ENCODE measurements at places on chromosomes 2 and 18. TPM values are rescaled to one million over a fixed set of nuclear protein-coding genes. Genes with fewer than 3 reads are reported as not detected.

Gene G6PC2
- not detected for total RNA-seq

DNA sequence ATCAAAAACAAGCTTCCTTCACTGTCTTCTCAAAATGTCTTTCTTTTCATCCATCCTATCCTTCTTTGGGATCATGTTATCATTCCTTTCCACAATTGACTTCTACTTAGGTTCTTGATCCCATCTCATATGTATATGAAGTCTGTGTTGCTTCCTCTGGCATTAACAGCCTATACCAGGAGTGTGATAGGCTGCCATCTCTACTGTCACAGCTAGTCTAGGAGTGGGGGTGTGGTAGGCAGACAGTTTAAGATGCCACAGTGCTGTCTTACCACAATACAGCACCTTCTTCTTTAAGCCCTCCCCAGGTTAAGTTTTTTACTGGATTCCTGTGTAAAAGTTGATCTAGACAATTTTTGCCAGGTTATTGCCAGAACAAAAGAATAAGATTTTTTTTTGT lies 3.7 kb upstream of the HTR2B start:
- no peaks in the 10 kb centered on the region for H3K36me3 ChIP-seq
- H3K4me3 ChIP-seq = no peak overlapping the region
- peaks cover 80% of the 10 kb centered on the region for H3K4me1 ChIP-seq
- no peaks in the 10 kb centered on the region for H3K27me3 ChIP-seq
- peak overlapping the region; percentile 8 for H3K27ac ChIP-seq

GRCh38 chr2:189683348-189683747 lies 8.9 kb downstream of the ANKAR start:
- H3K4me1 ChIP-seq = peaks cover 16% of the 10 kb centered on the region
- no peak overlapping the region for H3K27ac ChIP-seq
- H3K4me3 ChIP-seq = no peak overlapping the region
- H3K27me3 ChIP-seq = no peaks in the 10 kb centered on the region
- no peak for DNase-seq

DNA sequence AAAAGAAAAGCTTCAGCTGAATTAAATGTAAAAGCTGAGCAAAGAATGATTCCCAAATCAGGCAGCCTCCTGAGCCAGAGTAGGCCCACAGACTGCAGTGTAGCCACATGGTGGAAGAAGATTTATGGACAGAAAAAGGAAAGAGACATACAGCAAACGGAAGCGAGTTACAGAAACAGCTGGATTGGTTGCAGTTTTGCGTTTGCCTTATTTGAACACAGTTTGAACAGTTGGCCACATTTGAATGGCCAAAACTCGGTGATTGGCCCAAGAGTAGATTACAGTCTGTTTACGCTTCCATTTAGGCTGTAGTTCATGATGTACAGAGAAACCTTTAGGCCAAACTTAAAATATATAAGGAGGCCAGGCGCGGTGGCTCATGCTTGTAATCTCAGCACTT lies 35.1 kb downstream of the SH2D6 start:
- peaks cover 20% of the 10 kb centered on the region for H3K4me1 ChIP-seq
- no peak for DNase-seq
- H3K27ac ChIP-seq = no peak overlapping the region
- H3K27me3 ChIP-seq = no peaks in the 10 kb centered on the region

DNA sequence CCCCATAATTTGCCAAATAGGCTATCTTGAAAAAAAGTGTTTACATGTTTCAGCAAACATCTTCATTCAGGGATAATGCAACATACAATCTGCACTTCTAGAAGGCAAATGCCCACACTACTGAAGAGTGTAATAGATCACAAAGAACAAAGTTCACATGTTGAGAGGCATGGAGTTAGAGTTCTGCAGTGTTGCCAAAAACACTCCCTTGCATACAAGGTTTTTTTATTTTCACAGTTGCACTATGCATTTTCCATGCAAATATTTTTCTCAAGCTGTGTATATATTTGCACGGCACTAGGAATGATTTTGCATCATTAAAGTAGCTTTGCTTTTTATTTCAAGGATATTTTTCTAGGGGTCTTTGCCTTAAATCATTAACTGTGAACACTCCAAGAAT lies 409.9 kb downstream of the THSD7B start:
- H3K4me1 ChIP-seq = peaks cover 25% of the 10 kb centered on the region
- no peak overlapping the region for H3K27ac ChIP-seq
- DNase-seq = no peak
- no peak overlapping the region for H3K4me3 ChIP-seq
- no peaks in the 10 kb centered on the region for H3K36me3 ChIP-seq
